ENCODE measurements at places on chromosomes 1 and 21.

DNA sequence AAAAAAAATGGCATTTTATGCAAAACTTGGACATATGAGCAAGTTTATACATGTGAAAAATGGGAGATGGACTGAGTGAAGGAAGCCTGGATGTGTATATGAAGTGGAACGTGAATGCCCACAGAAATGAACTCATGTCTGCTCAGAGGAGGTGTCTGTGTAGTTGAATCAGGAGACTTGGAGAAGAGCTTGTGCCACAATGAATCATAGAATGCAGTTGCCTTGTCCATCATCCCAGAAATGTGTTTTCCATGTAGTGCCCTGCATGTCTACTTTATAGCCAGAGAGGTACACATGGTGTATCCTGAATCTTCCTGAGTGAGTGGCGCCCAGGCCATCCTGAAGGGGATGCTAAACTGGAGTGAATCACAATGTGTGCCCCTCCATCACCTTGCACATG, 2.6 kb upstream of the ILDR2 start:
- DNase-seq: no peak

DNA sequence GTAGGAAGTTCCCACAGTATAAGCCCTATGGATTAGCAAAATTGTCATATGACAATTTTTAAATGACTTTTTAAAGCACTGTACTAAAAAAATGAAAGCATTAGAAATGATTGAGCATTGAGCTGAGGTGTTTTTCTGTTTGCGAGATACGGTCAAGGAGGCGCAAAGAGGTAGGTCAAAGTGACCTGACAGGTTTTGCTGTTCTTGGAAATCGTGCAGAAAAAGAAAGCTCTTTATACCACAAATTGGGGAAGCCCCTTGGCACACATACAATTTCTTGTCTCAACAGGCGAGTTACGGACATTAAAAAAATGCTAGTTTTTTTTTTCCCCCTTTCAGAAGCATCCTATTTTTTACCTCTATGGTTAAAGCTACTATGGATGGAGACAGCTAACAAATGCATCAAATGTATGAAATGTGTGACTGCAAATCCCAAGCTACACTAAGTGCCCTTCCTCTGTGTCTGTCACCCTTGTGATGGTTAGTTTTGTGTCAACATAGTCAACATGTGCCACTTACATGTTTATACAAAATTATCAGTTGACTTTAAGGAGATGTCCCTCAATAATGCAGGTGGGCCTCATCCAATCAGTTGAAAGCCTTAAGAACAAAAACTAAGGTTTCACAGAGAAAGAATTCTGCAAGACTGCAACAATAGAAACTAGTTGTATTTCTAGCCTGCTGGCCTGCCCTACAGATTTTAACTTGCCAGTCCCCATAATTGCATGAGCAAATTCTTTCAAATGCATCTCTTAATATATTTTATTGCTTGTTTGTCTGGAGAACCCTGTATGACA, 29.3 kb downstream of the CRYZ start:
- no peak for DNase-seq

DNA sequence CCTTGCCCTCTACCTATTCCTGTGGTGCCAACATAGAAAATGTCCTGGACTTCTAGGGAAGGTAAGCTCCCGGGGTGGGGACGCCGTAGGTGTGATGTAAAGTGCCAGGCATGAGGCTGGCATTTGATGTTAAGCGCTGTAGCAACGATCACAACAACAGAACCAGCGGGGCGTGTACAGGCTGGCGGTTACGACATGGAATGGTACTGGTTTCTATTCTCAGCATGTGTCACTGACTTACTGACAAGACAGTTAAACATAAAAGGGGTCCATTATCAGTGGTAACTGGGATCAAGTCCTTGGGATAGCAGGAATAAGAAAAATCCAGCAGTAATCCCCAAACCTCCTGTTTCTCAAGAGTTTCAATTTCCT, 58.9 kb downstream of the TGFBR3 start:
- no peak for DNase-seq

DNA sequence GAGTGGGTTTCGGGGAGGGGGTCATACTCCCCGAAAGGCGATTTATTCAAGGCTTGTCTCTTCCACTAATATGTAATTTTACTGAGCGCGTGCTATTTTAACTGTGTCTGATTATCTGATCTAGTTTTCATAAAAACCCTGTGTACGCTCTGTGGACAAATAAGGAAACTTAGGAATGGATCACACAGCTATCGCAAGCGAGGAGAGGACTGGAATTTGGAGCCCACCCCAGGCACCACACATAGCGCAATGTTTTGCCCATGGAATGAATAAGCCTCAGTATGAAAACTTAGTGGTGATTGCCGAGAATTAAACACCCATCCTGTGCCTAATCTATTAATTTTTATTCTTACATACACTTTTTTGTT, 9.8 kb upstream of the RAB42 start:
- no peak for DNase-seq

GRCh38 chr1:159715855-159716254, 1.5 kb upstream of the CRP start:
- DNase-seq: no peak

DNA sequence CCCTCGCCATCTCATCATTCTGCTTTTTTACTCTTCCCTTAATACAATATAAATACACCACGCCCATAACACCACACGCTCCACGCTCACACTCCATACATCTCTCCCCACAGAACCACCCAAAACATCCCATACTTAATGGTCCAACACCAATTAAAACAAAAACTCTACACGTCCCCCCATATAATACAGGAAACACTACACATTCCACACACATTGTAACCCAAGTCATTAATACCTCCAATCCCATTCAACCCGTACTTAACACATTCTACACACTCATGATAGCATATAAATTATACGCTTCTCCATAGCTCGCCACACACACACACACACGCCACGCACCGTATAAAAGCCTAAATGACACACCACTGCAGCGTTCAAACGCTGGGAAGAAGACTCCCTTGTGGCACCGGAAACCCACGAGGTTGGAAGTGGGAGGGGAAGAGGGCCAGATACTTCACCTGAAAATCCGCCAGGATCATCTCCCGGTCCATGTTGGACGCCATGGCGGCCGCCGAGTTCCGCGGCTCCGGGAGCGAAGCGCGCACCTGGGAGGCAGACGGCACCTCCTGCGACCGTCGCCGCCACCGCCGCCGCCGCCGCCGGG, 659 bp downstream of the FAF1 start:
- peak; percentile 59 for DNase-seq

- DNase-seq: no peak
Observed at GRCh38 chr1:40255231-40255630, 2.8 kb upstream of the ZMPSTE24 start.

GRCh38 chr1:192476802-192477298, 98.7 kb upstream of the RGS1 start:
- peak; percentile 57 for DNase-seq

GRCh38 chr1:161082483-161082882, 6.9 kb downstream of the NECTIN4 start:
- no peak for DNase-seq

DNA sequence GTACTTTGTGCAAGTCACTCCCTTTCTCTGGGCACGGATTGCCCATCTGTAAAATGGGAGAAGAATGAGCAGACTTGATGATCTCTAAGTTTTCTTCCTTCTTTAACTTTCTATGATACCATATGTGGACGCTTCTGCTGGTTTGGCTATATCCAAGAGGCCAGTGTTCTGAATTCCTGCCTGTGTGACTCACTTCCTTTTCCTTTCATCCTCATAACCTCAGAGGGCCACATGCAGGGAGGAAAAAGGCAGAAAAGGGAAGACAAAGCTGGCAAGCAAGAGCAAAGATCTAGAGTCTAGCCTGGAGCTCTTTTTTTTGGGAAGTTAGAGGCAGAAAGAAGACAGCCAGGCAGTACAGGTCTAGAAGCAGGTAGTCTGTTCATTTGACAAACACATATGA, 151.2 kb downstream of the OMA1 start:
- peak; percentile 85 for DNase-seq

DNA sequence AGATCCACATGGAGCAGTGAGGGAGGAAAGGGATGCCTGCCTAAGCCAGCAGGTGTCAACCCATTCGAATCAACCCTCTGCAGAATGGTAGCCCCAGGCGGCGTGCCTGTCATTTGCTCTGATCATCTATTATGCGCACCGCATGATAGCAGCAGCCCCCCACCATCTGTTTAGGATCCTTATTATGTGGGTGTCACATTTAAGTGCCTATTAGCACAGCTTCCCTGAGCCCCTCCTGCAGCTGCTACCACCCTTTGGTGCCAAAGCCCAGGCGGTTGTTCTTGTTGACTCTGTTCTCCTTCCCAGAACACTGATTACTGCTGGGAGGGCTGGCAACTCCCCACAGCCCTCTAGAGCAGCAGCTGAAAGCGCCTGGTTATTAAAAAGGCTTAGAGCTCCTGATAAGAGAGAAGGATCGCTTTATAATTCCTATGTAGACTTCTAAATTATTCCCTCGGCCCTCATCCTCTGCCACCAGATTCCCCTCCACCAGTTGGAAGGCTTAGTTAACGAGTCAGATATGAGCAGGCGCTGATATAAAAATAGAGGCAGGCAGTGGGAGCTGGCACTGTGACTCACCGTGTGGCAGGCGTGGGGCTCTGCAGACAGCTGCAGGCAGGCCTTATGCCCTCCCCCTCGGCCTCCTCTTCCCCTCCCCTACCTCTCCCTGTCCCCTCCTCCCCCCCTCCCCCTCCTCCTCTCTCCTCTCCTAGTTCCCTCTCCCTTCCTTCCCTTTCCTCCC, 23.0 kb downstream of the ACTA1 start:
- DNase-seq: peak; percentile 60

GRCh38 chr1:32972814-32973428, 8.3 kb upstream of the RNF19B start:
- DNase-seq: peak; percentile 62

DNA sequence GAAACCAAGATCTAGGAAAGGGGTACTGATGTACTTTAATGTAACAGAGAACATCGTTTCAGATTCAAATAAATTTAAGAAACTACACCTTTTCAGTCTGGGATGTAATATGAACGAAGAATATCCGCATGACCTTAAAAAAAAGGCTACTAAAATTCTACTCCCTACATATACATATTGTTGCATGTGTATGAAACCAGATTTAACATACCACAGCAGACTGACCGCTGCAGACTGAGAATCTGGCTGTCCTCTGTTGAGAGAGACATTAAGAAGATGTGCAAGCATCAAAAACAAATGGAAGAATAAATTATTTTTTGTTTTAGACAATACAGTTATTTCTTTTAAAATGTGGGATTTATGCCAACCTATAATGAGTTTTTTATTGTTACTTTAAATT, 166.6 kb downstream of the LMX1A start:
- DNase-seq: no peak

GRCh38 chr1:111471012-111471411, 2.8 kb upstream of the C1orf162 start:
- DNase-seq: no peak

GRCh38 chr1:160767395-160768294, 28.3 kb upstream of the LY9 start:
- no peak for DNase-seq

- no peak for DNase-seq
Observed at GRCh38 chr1:43034195-43034658, 75.6 kb upstream of the SLC2A1 start.

- no peak for DNase-seq
Observed at GRCh38 chr1:97738270-97738669, 182.6 kb downstream of the DPYD start.

DNA sequence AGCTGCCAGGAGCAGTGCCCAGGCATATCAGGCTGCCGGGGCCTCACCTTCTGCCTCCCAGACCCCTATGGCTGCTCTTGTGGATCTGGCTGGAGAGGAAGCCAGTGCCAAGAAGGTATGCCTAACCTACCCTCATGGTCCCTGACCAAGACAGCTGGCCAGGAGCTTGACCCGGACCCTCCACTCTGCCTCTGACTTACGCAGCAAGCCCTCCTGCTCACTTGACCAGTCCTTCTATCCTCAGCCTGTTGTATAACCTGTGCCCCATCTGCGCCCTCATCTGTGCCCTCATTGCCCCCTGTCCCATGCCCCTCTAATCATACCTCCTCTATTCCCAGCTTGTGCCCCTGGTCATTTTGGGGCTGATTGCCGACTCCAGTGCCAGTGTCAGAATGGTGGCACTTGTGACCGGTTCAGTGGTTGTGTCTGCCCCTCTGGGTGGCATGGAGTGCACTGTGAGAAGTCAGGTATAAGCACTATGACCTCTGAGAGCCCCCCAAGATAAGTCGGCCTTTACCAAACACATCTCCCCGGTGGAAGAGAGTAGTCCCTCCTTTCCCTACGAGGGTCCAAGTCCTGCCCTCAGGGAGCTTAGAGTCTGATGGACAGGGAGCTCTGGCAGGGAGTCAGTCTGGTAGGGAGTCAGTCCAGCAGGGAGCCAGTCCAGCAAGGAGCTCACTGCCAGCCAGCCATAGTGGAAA, 6.8 kb downstream of the TIE1 start:
- no peak for DNase-seq

GRCh38 chr1:20166051-20166450, 19.8 kb upstream of the UBXN10 start:
- DNase-seq: no peak

DNA sequence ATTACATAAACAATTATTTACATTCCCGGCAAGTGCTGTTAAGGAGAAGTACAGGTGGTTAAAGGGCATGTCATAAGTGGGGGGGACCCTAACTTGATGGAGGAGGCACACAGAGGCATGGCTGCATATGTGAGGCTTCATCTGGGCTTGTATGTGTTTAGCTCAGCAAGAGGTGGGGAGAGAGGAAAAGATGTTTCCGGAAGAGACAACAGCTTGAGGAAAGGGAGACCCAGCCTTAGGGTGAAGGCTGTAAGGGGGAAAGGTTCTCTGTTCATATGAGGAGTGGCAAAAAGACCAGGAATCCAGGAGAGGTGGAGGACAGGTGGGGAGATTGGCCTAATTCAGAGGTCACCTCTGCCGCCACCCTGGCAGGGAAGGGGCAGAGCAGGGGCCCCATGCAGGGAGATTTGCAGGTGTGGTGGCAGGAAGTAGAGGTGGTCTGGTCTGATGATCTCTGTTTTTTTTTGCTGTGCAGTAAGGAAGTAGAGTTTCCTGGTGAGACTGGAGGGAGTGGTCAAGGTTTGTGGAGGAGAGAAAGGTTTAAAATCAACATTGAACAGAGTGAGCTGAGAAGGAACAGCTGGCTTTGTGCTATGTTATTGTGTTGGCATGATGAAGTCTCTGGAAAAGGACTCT, 9.0 kb downstream of the TRAF5 start:
- DNase-seq: no peak

- no peak for DNase-seq
Observed at GRCh38 chr1:29808141-29808995, 572.0 kb downstream of the PTPRU start.

DNA sequence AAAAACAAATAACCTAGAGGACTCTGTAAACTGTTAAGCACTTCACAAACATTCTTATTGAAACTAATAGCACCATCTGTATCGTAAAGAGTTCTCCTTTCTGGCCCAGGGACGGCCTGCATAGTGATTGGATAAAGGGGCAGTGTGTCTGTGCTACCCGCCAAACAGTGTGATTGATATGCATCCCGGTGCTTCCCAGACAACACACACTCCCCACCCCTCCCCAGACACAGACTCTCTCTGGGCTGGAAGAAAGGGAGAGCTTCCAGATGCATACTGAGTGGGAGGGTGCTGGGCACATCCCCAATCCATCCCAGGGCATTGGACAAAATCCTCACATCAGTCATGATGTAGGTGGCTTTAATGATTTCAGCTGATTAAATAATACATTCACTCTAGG, 3.7 kb downstream of the HSD11B1 start:
- no peak for DNase-seq

GRCh38 chr1:220872296-220872695, 6.9 kb upstream of the HLX start:
- DNase-seq: no peak

All from mesenchymal stem cell (in vitro differentiated cells and primary cell).